ENCODE measurements at places on chromosomes 6 and 20.

- no peak for DNase-seq
Observed at GRCh38 chr6:7440476-7440875, 50.9 kb downstream of the RIOK1 start.

DNA sequence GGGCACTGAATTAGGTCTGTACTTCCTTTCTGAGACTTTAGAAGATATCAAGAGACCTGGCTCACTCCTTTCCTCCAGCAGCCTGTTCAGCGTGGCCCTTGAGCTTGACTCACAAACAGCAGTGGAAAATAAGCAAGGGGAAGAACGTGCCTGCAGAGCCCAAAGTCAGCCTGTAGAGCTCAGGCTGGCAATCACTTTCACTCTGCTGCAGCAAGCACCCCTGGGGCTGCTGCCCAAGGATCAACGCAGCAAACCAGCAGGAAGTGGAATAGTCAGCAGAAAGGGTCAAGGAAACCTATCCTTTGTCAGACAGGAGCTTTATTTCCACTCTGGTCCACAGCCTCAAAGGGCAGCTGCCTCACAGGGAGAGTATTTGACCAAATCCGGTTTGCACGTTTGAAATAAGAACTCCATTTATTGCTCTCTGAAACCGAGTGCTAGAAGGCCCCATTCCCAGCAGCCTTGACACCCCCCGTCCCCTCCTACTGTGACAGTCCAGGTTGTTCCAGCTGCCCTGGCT lies 77.4 kb downstream of the PRDM1 start:
- peak; percentile 66 for DNase-seq

- no peak for DNase-seq
Observed at GRCh38 chr6:28947831-28948270, 24.1 kb upstream of the TRIM27 start.

GRCh38 chr20:4068708-4069107 lies 53.4 kb upstream of the RNF24 start:
- DNase-seq = no peak

- DNase-seq = no peak
Observed at GRCh38 chr6:25968769-25969168, 6.2 kb downstream of the TRIM38 start.

- DNase-seq = no peak
Observed at GRCh38 chr6:162229093-162229492, 498.5 kb downstream of the PRKN start.

DNA sequence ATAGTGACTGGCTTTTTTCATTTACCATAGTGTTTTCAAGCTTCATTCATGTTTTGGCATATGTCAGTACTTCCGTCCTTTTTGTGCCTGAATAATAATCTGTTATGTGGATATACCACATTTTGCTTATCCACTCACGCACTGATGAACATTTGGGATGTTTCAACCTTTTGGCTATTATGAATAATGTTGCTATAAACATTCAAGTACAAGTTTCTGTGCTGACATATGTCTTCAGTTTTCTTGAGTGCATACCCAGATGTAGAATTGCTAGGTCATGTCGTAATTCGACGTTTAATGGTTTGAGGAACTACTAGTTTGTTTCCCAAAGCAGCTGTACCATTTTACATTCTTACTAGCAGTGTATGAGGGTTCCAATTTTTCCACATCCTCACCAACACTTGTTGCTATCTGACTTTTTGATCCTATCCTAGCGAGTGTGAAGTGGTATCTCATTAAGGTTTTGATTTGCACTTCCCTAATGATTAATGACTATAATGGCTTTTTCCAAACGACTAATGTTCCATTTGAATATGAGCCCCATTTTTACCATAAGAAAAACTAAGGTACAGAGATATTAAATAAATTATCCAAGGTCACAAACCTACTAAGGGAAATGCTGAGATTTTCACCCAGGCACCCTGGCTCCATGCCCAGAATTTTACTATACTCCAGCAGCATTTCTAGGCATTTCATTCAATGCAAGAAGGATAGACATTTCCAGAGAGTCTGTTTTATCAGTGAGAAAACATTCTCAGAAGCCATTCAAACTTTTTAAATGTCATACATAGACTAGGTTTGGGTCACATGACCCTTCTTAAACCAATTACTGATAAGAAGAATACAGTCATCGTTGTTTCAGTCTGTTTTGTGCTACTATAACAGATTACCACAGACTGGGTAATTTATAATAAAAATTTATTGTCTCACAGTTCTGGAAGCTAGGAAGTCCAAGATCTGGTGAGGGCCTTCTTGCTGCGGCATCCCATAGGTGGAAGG lies 71.1 kb upstream of the RUNX2 start:
- DNase-seq = no peak

DNA sequence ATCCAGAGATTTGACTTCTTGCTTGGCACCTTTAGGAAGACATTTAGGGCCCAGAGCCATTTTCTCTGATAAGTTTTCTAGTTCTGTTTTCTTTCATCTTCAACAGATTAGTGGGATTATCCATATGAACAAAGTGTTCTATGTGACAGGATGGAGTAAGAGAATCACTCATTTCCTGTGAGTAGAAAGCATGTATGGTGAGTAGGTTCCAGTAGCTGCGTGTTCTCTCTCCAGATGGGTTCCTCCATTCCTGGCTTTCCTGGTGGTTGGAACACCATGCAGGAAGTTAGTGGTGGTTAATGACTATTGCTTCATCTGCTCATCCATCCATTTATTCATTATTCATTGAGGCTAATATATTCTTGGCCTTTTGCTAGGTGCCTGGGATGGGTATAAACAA lies 54.0 kb downstream of the EFCAB8 start:
- no peak for DNase-seq

DNA sequence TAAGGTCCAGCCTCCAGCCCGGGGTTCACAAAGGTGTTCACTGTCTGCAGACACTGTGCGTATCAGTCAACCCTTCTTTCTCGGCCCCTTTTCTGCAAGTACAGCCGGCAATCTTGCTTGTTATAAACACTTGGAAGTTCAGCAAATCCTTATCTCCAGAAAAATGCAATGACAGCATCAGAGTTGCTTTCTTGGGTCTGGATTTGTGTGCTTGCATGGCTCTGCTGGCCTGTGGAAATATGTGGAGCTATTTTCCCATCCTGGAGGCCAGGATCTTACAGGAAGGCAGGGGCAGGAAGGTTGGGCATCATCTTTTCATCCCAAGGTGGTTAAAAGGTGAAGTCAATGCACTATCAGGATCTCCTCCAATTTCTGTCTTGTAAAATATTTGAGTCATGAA lies 100.3 kb downstream of the SMOC2 start:
- DNase-seq = no peak

- no peak for DNase-seq
Observed at GRCh38 chr6:3151691-3152090, 5.7 kb downstream of the TUBB2A start.

DNA sequence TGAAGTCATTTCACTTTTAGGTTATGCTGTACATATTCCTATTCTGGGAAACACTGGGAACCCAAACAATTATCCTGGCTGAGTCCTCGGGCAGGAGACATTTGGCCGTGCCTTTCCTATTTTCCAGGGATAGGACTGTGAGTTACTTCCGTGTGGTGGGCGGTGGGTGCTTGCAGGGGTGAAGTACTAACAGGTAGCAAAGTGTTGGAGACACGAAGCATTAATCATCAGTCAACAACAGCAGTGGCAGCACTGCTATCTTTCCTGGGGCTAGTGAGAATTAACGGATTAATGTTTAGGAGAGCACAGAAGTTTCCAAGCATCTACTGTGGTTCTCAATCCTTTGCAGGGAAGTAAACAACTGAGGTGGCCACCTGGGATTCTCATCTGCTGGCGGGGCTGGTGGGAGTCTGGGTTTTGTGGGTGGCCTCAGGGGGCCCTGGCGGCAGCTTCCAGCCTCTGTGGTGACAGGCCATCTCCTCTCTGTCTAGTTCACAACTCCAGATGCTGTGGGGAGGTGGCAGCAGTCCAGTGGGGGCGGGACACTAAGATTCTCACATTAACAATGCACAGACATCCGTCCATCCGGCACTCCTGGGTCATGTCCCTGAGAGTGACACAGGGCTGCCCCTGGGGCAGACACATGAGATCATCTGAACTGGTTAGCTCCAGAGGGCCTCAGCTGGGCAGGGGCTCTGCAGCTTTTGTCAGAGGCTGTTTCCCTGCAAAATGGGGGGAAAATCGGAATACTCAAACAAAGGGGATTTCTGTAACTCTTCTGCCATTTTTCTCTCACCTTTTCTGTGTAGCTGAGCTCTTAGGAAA lies 90.9 kb downstream of the GJA10 start:
- no peak for DNase-seq
